ENCODE measurements at places on chromosomes 7 and 10. TPM values are rescaled to one million over a fixed set of nuclear protein-coding genes. Genes with fewer than 3 reads are reported as not detected.

The BTBD16 gene
- total RNA-seq: 1.4 TPM

The SLC18A3 gene
- total RNA-seq: 0.13 TPM

The SPDYE5 gene
- total RNA-seq: not detected

The SPDYE2 gene
- not detected for total RNA-seq

The RPEL1 gene
- not detected for total RNA-seq

The GJC3 gene
- not detected for total RNA-seq

The SORCS3 gene
- total RNA-seq: 1.3 TPM

The INTS15 gene
- total RNA-seq: 29.5 TPM

The ADRA2A gene
- total RNA-seq: under 0.01 TPM

The GPR85 gene
- 0.63 TPM for total RNA-seq

The MUC12 gene
- 2.9 TPM for total RNA-seq

The EEPD1 gene
- total RNA-seq: 12.5 TPM

The ZDHHC6 gene
- 15.2 TPM for total RNA-seq

The PAX4 gene
- not detected for total RNA-seq

The ERV3-1 gene
- 4.7 TPM for total RNA-seq

The OSBPL3 gene
- 18.1 TPM for total RNA-seq

The FOXI2 gene
- total RNA-seq: not detected

The TRA2A gene
- 19.6 TPM for total RNA-seq

The NPSR1 gene
- not detected for total RNA-seq

The ANXA7 gene
- 101 TPM for total RNA-seq

The ATG9B gene
- under 0.01 TPM for total RNA-seq

The IFIT2 gene
- 2.2 TPM for total RNA-seq

The COBL gene
- 0.49 TPM for total RNA-seq

The C10orf62 gene
- total RNA-seq: 0.13 TPM

The GPC2 gene
- 4.4 TPM for total RNA-seq

The VSTM2A gene
- total RNA-seq: not detected

Data from mesangial cell (primary cell).